ENCODE measurements at places on chromosomes 7 and 10.

DNA sequence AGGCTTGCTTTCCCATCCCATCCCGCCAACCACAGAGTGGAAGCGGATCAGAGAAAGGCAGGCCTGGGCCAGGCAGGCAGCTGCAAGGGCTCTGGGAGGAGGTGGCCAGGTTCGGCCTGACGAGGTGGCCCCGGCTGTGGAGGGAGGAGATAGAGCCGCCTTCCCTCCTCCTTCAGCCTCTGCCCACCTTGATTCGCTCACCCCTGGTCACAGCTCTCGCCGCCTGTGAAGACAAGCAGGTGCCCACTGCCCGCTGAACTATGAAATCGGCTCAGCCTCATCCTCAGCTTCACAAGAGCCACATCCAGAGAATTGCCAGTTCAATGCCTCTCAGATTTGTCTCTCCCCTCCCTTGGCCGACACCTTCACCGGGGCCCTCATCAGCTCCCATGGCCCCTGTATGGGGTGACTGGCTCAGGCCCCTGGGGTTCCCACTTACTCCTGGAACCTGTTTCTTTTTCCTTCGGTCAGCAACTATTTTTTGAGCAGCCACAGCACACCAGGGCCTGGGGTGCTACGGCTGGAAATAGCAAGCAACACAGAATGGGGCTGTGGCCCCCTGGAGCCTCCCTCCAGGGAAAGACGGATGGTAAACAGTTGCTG is 80.0 kb upstream of the CHST15 start:
- no peak for DNase-seq

GRCh38 chr7:31652063-31652326 is 35.0 kb upstream of the PPP1R17 start:
- DNase-seq, result no peak

GRCh38 chr7:112120696-112121217 is 85.4 kb downstream of the DOCK4 start:
- DNase-seq, result no peak

- DNase-seq, result no peak
These were observed 103.8 kb downstream of the TAX1BP1 start for GRCh38 chr7:27843584-27844305.

GRCh38 chr10:88792661-88793060 is 9.9 kb upstream of the LIPM start:
- DNase-seq, result no peak

- no peak for DNase-seq
These were observed 85.3 kb downstream of the CNTNAP2 start for GRCh38 chr7:146201945-146202344.

DNA sequence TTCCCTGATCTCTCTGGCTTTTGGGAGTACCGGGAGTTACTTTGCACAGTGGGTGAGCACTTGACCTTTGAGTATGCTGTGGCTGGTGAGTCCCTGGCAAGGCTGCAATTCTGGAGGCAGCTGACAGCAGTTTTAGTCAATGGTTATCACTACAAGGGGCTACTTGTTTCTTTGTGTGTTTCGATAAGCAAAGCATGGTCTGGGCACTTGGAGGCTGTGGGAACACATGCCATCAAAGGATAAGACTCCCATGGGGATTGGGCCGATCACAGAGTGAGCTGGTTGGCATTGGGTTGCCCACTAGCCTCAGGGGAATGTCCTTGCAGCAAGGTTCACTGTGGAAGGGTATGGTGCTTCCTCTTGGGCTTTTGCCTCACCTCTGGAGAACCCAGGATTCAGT is 208.2 kb downstream of the SNX13 start:
- no peak for DNase-seq

DNA sequence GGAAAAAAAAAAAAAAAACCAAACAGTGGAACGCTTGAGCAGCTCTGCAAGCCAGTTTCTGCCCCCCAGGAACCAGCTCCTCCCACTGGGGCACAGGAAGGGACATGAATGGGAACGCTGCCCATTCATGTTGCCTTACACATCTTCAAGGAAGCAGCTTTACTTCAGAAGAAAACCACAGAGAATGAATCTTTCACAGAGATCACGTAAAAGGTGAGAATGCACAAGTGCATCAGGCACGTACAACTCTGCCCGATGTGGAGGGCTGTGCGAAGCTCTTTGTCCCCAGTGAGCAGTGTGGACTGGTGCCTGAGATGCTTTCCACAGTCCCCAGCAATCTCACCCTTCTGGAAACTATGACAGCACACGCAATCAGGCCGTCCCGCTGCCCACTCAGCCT is 106.2 kb downstream of the DLG5 start:
- no peak for DNase-seq

DNA sequence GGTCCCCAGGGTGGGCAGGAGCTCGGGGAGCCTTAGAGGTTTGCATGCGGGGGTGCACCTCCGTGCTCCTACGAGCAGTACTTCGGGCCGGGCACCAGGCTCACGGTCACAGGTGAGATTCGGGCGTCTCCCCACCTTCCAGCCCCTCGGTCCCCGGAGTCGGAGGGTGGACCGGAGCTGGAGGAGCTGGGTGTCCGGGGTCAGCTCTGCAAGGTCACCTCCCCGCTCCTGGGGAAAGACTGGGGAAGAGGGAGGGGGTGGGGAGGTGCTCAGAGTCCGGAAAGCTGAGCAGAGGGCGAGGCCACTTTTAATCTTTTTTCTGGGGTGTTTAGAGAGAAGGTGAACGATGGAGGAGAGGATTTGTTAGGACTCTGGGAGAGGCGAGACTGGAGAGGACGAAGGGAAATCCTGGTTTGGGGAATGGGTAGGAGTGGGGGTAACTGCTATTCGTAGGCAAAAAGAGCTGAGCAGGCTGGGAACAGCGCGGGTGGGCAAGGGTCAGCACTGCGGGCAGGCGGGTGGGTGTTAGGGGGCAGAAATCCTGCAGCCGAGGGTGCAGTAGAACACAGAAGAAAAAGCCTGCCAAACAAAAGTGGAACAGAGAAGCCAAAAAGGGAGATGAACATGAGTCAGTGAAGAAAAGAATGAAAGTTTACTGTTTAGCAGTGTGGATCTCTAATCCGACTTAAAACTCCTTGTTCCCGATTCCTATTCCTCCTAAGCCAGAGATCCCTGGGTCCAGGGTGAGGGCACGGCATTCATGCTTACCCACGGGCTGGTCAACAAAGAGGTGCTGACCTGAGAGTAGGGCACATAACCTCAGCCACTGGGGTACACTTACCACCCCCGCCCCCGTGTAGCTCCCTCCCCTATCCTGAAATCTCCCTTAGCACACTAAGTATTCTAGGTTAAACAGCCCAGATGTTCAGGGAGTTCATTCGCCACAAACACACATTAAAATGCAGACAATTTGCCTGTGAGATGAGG is 26.9 kb downstream of the PRSS2 start:
- no peak for DNase-seq

DNA sequence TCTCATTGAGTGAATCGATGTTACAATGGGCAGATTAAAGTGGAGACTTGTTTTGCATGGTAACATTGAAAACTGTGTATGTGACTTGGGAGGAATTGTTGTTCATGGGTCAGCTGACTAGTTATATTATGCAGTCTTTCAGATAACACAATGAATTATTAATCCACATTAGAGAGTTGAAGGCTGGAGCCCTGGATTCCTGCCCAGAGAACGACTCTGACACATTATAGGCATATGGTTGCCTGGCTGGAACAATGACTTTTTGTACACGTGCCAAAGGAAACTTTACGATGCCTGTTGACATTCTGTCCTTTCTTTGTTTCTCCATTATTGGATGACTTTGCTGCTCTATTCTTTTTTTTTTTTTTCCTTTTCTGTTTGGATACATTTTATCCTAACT is 52.3 kb upstream of the TMEM229A start:
- DNase-seq, result no peak

GRCh38 chr7:81857385-81857784 is 87.5 kb upstream of the HGF start:
- DNase-seq, result no peak

GRCh38 chr10:12022580-12023257 is 19.9 kb downstream of the UPF2 start:
- no peak for DNase-seq

GRCh38 chr7:55565681-55566080 is 6.6 kb downstream of the VOPP1 start:
- no peak for DNase-seq

DNA sequence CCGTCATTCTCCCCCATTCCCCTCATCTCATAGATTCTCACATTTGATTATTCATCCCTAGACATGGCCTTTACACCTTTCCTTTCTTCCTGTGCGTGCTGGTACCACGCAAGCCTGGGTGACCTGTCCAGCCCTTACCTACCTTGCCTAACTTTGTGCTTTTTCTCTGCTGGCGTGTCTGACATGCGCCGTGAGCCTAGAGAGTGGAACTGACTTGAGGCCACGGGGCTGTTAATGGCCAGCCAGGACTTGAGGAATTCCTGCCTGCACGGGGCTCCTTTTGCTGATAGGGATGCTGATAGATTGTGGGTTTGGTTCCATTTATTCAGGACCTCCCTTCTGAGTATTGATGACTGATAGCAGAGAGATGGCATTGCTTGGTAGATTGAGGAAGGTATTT is 134.2 kb downstream of the DOCK1 start:
- DNase-seq, result no peak

DNA sequence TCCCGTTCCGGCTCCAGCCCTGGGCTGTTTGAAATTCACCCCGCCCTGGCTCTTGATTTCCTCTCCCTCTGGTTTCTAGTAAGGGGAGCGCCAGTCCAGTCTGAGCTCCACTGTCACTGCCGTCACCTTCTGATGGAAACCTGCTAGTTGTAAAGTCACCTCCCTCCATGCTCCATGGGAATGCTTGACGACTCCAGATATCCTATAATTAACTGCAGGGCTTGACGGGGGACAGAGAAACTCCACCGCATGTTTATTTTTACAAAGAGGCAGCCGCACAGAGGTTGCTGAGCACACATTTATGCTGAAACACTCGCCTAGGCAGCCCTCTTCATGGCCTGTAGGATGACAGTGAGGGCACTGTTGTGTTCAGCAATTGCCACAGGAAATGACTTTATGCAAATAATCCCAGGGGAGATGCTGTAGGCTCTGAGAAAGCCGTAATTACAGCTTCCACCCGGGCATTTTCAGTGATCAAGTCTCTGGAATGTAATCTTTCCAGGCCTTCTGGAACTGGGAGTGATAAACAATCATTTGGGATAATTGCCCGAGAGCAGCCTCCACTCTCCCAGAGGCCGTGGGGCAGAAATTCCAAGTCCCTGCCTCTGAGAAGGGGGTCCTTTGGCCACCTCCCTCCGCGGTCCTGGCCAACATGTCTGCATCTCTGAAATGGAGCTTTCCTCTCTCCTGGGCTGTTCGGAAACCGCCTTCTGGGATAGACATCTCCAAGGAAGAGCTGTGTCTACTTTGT is 300.5 kb downstream of the KLF6 start:
- DNase-seq, result no peak

DNA sequence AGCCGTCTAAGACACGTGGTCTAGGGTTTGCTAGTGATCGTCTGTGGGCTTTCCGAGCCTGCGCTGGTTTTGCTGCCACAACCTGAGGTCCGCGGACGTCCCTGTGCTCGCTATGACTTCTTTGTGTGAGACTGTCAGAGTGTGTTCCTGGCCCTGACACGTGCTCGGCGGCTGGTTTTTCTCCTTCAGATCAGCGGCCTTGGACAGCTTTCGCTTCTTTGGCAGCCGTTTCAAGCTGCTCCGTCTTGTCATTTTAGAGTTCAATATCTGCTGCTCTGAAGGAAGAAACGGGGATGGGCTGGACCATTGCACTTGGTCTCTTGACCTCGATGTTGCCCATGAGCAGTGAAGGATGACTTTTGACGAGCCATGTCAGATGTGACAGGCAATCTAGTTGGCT is 147.3 kb downstream of the MGMT start:
- no peak for DNase-seq

GRCh38 chr7:81583090-81583489 is 186.8 kb downstream of the HGF start:
- no peak for DNase-seq

GRCh38 chr7:28332046-28332445 is 80.3 kb upstream of the CREB5 start:
- DNase-seq, result no peak

Measured in cortex of kidney (tissue), 1 donor.